ENCODE measurements at places on chromosomes 3 and 15.

GRCh38 chr3:42657675-42658074, 4.2 kb downstream of the ZBTB47 start:
- DNase-seq: no peak

- DNase-seq: no peak
These were observed 354.5 kb downstream of the CACNA2D3 start for GRCh38 chr3:54476891-54477290.

DNA sequence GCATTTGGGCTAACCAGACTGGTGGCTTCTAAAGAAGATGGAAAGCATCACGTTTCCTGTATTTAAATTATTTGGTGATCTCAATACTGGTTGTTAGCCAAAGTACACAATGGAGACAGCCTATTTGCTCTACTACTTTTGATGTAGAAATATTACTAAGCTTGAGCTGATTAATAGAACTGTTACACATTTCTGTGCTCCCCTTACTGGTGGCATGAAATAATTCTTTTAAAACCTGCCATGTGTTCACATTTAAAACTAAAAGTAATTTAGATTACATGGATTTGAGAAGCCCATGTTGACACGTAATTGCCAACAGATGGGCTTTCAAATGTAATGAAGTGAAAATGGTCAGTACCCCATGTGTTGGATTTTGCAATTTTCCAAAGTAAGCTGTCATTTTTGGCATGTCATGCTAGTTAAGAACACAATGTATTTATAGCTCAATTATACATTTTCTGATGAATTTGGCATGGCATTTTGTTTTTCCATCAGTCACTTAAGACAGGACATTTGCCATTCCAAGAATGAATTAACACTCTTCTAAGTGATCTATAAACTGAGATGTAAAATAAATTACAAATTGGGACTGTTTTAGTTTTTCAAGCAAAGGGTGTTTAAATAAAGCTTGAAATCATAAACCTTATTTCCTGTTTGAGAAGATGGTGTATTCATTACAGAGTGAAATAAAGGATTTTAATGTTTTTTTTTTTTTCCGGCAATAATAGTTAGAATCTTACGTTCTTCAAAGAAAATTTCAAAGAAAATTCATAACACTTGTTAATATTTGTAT, 10.8 kb upstream of the RARRES1 start:
- peak; percentile 81 for DNase-seq

GRCh38 chr3:149495581-149496125, 21.2 kb downstream of the TM4SF4 start:
- no peak for DNase-seq

DNA sequence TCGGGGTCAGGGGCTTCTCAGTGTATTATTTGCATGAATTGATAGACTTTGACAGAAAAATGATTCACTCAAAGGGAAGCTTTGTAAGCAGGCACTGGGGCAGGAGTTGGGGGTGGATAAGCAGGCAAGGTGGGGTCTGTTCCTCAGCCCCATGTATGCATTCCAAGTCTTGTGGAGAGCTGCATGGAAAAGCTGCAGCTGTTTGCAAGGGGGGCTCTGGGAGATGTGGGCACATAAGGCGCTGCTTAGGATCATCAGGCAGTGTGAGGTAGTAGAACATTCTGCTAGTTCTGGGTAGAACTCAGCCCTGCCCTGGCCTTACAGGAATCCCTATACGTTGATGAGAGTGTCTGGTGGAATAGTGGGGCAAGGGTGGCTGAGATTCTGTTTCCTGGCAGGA, 154.2 kb upstream of the LRIG1 start:
- DNase-seq: no peak

DNA sequence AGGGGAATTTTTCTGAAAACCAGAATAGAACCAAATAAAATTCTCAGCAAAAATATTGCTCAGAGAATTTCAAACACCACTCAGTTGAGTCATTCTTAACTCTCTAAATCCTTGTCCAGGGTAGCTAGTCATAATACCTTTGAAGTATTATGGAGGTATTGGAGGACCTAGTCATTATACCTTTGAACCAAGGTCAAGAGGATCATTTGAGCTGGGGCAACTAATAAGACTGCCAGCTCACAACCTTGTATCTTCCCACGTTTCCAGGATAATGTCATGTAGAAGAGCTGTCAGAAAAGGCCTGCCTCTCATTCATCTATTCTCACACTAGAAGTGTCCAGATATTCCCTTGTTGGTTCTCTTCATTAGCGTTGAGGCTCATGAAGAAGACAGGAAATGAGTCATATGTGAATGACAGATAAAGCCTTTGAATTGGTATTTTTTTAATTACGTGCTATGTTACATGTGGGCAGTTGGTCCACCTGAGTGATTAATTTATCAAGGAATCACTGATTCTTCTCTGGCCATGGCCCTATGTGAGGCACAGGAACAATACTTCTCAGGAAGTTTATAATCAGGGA, 48.3 kb downstream of the TOPAZ1 start:
- DNase-seq: no peak

GRCh38 chr3:2984831-2985220, 125.3 kb downstream of the IL5RA start:
- no peak for DNase-seq

DNA sequence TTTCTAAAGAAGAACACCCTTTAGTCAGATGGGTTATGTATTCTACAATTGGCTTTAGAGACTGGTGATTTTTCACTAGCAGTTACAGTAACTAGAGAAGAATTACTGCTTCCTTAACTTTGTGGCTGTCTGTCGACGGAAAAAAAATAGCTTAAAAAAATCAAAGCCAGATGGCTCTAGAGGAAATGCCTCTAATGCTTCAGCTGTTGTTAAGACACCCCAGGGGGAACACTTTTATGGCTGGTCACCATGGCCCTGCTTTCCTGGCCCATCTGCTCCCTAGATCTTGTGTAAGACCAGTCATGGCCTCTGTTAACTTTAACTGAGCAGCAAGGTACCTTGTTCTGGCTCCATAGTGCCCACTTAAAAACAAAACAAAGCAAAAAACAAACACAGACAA, 198.6 kb upstream of the PLSCR5 start:
- DNase-seq: peak; percentile 97

GRCh38 chr3:194235160-194235559, 99.2 kb downstream of the HES1 start:
- no peak for DNase-seq

DNA sequence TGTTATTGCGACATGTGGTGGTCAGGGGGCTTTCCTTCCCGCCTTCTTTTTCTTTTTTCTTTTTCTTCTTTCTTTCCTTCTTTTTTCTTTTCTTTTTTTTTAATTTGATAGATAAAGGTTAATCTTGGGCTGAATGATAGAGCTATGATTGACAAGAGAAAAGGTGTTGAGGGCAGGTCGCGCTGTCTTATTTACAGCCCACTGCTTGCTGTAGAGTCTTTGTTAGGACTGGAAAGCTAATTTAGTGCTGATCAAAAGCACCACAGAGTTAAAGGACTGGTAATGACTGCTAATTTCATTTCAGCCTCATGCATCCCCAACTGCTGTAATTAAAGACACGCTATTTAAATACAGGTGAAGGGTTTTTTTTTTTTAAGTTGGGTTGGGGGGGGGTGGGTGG, 10.6 kb upstream of the SOX2 start:
- DNase-seq: no peak

DNA sequence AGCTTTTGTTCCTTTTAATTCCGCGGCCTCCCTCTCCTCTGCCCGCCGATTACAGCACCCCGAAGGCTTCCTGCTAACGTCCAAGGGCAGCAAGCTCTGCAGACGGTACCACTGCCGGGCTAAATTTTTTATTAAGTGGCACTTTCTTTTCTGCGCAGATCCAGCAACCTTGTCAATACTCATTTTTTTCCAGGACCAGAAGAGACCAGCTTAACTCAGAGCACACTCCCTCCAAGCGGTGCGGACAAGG, 542 bp upstream of the MEIS2 start:
- no peak for DNase-seq

DNA sequence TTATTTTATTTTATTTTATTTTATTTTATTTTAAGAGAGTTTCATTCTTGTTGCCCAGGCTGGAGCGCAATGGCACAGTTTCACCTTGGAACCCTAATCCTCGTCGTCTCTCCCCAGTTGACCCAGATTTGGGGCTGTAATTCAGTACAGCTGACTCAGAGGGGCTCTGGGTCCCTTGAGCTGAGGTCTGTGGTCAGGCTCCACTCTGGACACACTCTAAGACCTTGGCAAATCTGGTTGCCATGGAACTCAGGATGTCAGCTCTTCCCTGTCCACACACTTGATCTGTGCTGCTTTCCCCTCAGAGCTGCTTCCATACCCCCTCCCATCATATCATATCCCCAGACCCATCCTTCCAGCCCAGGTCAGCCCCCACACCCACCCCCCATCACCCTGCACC, 675 bp upstream of the CYP11A1 start:
- DNase-seq: no peak

DNA sequence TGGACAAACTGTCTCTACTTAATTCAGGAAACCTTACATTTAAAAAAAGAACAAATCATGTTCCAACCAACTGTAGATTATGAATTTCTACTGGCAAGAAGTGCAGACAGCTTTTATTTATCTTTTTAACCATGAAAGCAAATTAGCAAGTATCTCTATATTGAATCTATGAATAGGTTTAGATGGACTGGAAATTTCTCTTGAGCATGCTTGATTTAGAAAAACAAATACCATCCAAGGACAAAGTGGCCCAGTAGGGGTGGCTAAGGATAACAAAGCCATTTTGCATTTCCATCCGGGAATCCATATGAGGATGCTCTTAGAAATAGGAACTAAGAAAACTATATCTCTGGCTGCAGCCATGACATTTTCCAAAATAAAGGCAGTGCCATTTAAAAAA, 150.6 kb downstream of the KCNMB2 start:
- no peak for DNase-seq

DNA sequence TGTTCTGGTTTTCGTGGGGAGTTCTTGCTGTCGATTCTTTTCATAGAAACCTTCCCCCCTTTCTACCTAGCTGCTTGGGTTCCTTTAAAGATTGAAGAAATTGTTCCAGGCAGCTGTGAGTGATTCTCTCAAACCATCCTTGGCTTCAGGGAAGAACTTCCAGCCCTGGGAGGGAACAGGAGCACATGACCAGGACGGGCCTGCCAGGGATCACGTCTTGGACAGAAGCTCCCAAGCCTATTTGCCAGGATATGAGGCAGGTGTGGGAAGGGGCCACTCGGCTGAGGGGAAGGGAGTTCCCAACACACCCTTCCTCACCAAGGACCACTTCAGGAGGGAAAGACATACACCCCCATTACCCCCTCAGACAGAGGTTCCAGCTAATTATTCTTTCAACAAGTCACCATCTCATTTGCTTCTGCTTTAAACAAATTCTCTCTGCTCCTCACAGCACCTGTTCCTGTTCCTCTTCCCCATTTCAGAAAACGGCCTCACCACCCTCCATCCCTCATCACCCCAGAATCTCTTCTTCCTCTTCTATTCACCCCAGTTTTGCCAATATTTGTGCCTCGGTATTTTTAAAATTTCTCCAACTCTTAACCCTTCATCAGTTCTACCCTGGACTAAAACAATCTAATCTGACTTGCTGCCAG, 62.5 kb downstream of the WHAMM start:
- DNase-seq: no peak

- no peak for DNase-seq
These were observed 135.5 kb upstream of the RBMS3 start for GRCh38 chr3:29145360-29145759.

DNA sequence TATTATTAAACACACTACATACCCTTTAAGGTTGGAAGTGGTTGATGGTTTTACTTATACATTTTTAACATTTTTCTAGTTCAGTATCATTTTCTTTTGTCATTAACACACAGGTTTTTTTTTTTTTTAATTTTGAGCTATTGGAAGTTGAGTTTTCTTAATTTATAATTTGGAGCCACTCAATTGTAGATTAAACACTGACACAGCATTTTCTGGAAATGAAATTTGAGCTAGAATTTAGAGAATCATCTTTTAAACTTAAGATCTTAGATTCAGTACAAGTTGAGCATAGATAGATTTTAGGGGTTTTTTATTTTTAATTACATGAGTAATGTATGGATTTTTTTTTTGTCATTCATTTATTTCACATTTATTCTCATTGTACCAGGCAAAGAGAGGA, 35.0 kb downstream of the RASA2 start:
- DNase-seq: no peak
